ENCODE measurements at places on chromosomes 12 and 14. TPM values are rescaled to one million over a fixed set of nuclear protein-coding genes. Genes with fewer than 3 reads are reported as not detected.

CELA1 gene
- total RNA-seq = not detected

GARIN6 gene
- not detected for total RNA-seq

PTCSC3 gene
- not detected for total RNA-seq

FOXN4 gene
- total RNA-seq = not detected

PRIMA1 gene
- total RNA-seq = not detected

NKX2-1 gene
- total RNA-seq = not detected

All from fibroblast of villous mesenchyme (primary cell).